ENCODE measurements at places on chromosomes 12 and 14.

DNA sequence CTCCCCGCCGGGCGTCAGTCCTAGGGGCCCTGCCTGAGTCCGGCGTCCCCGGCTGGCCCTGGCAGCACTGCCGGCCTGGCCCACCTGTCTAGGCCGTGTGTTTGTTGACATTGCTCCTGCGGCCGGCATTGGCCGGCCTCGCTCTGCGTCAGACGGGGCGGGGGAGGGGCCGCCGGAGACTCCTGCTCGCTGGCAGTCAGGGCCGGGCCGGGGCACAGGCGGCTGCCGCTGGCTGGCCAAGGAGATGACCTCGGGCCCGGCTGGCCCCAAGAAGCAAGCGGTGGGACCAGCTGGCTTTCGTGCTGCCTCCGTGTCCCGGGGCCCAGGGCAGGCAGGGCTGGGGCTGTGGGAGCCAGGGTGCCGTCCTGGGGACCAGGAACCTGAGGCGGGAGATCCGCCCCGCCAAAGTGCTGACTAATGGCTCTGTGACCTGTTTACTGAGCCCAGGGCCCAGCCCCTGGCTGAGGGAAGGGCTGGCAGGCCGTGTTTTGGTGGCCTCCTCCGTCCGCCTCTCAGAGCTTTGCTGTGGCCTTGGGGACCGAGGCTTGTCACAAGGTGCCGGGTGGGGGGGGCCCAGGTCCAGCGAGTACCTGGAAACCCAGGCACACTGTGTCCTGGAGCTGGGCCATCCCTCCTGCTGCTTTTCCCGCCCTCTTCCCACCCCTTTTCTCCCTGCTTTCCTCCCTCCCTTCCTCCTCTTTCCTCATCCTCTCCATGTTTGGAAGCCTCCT, 1.8 kb downstream of the ULK1 start:
- peak; percentile 89 for DNase-seq

DNA sequence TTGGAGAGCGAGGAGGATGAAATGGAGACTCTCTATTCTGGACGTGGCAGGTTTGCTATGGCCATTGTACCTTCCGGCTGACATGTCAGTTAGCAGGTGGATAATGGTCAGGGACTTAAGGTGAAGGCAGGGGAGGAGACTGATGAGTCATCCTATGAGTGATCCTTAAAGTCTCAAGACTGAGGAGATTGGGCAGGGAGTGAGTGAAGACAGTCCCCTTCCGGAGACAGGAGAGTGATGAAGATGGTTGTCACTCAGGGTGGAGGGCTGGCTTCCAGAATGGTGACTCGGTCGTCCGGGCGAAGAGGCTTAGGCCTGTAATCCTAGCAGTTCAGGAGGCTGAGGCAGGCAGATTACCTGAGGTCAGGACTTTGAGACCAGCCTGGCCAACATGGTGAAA, 49.8 kb upstream of the CCDC63 start:
- DNase-seq = no peak

GRCh38 chr12:9773216-9773877, 12.6 kb upstream of the CD69 start:
- DNase-seq = no peak

DNA sequence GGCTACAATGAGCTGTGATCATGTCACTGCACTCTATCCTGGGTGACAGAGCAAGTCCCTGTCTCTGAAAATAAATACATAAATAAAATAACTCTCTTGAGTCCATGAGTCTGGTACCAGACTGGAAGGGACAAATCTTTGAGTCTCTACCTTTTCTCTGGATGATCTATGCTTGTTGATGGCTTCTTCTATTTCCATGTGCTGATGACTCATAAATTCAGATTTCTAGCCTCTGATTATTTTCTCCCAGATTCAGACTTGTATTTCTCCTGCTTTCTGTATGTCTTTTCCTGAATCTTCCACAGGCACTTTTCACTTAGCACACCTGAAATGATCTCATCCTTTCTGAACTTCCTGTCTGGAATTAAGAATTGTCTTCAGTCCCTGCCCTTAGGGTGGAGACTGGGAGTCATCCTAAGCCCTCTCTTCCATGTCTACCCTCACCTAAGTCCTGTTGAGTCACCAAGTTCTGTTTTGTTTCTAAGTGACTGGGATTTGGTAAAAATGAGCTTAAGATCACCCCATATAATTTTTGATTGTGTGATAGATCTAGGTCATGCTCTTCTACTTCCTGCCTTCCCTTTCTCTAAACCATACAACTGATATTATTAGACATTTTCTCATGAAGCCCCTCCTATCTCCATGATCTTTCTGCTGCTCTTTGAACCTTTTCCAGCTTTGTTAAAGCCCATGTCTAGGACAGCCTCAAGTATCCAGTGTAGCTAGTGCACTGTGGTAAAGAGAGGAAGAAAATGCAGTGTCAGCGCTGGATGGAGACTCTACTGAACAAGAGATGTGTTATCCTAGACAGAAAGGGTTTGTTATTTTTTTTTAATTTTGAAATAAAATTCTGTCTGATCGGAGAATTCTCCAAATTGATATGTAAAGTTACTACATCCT, 13.1 kb downstream of the AKAP6 start:
- DNase-seq = no peak

GRCh38 chr12:53530061-53530460, 22.8 kb upstream of the NPFF start:
- DNase-seq = no peak

DNA sequence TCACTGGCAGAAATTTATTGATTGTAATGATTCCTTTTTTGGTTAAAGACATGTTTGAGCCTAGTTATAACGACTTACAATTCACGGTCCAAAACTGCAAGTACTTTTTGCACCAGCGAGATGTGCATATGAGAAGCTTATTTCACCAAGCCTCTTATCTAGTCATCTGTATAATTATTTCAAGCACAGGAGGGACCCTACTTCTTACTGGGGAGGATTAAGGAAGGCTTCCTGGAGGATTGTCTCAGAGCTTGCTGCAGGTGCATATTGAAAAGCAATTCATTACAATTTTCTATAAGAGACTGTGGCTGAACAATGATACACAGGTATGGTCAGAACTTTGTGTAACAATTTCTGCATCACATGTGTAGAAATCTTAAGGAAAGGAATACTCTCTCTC, 152.9 kb downstream of the CAND1 start:
- no peak for DNase-seq

DNA sequence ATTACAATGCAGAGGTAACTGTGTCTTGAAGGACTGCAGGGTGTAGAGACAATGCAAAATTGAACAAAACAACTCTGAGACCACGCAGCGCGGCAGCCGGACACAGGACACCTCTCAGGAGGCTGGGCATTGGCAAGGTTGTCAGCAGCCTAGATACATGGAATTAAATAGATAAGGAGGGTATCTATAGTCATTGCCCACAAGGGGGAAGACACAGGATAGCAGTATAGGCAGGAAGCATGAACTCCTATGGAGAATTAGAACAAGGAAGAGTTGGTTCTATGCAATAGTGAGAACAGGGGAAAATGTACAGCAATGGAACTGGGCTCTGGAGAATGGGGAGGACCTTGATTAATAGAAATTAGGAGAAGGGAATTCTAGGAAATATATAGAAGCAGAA, 164.1 kb downstream of the C12orf42 start:
- DNase-seq = no peak

GRCh38 chr14:68020999-68021663, 201.6 kb downstream of the RAD51B start:
- DNase-seq = no peak

GRCh38 chr12:86104087-86104486, 152.1 kb downstream of the MGAT4C start:
- DNase-seq = no peak

DNA sequence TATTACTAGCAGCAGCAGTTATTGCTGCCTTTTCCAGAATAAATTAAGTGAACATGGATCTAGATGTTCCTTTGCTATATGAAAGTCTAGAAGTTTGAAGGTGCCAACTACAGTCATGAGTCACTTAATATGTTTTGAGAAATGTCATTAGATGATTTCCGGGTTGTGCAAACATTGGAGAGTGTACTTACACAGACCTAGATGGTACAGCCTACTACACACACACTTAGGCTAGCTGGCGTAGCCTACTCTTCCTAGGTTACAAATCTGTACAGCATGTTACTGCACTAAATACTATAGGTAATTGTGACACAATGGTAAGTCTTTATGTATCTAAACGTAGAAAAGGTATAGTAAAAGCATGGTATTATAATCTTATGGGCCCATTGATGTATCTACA, 368.1 kb downstream of the PDZRN4 start:
- no peak for DNase-seq

GRCh38 chr12:52171950-52172512, 19.8 kb downstream of the KRT80 start:
- DNase-seq = peak; percentile 47

DNA sequence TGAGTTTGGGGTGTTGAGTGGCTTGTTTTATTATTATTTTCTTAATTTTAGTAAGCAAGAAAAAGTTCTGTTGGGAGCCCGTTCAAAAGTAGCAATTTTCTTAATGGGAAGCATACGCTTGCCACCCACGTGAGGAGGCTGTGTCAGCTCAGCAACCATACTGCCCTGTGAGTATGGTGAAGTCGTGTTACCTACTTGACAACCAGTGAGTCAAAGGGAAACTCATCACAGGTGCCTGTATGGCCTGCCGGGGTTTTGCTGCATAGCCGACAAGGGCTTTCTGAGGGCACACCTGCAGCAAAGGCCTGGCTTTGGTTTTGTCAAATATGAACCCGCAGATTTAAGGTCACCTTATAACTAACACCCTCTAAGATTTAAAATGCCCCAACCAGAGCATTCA, 31.1 kb downstream of the PITPNM2 start:
- no peak for DNase-seq

DNA sequence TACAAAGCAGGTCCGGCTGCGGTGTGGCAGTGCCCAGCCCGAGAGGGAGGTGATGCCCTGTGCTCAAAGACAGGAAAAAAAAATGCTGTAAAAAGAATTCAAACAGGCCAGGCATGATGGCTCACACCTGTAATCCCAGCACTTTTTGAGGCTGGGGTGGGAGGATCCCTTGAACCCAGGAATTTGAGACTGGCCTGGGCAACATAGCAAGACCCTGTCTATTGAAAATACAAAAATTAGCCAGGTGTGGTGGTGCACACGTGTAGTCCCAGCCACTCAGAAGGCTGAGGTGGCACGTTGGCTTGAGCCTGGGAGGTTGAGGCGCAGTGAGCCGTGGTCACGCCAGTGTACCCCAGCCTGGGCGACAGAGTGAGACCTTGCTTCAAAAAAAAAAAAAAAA, 26.4 kb downstream of the DNAH10 start:
- no peak for DNase-seq

DNA sequence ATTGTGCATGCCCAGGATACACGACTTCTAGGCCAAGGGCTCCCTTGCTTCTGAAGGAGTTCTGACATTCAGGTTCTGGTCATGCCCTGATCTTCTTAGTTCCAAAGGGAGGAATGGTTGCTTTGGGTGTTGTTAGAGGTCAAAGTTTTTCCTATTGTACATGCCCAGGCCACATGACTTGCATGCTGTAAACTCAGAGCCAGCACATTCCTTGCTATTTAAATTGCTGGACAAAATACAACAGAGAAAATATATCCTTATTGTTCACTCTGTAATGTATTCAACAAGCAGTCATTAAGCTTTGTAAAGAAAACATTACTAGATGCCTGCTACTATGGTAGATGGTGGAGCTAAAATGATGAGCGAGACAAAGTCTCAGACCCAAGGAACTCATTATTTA, 71.2 kb upstream of the COCH start:
- no peak for DNase-seq

DNA sequence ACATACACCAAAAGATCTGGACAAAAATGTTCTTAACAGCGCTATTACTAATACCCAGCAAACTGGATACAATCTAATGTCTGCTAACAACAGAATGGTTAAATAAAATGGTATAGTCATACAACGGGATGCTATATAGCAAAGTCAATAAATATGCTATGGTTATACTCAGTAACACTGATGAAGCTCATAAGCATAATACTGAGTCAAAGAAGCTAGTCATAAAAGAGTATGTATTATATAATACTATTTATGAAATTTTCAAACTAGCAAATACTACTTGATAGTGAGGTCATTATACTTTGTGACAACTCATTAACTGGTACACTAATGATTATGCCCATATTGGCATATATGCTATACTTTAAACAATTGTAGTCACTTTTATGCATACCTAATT, 7.4 kb downstream of the ABCD2 start:
- DNase-seq = no peak

GRCh38 chr12:22406627-22407026, 72.1 kb upstream of the ST8SIA1 start:
- peak; percentile 2 for DNase-seq

DNA sequence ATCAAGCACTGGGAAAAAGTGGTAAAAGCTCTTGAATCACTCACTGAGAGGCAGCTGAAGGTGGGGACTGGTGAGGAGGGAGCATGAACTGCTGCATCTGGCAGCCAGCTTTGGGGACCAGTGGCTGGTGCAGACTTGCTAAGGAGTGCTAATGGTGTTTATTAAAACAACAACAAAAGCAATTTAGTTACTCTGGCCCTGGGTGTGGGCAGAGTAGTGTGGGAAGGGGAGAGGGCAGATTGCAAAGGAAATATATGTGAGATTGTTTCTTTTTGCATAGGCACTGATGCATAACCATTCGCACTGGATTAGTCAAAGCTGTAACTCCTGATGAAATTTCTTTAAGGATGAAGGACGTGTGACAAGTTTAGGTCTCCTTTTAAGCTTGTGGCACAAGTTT, 8.1 kb downstream of the TXNRD1 start:
- peak; percentile 10 for DNase-seq

DNA sequence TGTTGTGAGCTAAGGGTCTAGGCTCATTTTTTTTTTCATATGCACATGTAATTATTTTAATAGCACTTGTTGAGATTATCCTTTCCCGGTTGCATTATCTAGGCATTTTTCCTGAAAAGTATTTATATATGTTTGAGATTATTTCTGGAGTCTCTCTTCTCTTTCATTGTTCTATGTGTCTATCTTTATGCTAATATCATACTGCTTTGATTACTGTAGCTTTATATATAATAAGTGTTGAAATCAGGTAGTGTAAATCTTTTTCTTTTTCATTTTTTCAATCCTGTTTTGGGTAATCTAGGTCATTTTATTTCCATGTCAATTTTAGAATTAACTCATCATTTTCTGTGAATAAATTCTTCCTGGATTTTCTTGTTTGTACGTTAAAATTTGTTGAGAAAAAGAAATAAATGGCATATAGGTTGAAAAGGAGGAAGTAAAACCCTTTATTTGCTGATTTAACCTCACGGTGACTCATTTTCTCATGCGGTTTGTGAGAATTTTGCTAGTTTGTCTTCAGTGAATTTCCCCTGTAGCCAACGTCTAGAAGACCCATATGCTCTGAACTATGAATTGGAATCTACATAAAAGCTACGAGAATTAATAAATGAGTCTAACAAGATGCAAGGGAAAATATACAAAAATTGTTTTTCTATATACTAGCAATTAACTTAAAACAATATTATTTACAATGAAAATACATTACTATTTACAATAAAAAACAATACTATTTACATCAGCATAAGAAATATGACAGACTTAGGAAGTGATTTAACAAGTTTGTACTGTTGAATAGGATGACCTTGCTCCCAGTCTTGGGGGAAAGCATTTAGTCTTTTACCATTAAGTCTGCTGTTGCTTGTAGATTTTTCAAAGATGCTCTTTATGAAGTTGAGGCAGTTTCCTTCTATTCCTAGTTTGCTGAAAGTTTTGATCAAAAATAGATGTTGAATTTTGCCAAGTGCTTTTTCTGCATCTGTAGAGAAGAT, 105.0 kb downstream of the SNAPC1 start:
- DNase-seq = no peak
